CD4-positive, alpha-beta T cell treated with Interleukin-6 at 100 ng/mL for 8 hours (primary cell): ENCODE measurements at places on chromosomes 3 and 15.

- DNase-seq: no peak
Measured at GRCh38 chr3:4322635-4323034, 19.5 kb downstream of the SETMAR start.

- no peak for DNase-seq
Measured at GRCh38 chr3:15601046-15601398, 347 bp downstream of the HACL1 start.

DNA sequence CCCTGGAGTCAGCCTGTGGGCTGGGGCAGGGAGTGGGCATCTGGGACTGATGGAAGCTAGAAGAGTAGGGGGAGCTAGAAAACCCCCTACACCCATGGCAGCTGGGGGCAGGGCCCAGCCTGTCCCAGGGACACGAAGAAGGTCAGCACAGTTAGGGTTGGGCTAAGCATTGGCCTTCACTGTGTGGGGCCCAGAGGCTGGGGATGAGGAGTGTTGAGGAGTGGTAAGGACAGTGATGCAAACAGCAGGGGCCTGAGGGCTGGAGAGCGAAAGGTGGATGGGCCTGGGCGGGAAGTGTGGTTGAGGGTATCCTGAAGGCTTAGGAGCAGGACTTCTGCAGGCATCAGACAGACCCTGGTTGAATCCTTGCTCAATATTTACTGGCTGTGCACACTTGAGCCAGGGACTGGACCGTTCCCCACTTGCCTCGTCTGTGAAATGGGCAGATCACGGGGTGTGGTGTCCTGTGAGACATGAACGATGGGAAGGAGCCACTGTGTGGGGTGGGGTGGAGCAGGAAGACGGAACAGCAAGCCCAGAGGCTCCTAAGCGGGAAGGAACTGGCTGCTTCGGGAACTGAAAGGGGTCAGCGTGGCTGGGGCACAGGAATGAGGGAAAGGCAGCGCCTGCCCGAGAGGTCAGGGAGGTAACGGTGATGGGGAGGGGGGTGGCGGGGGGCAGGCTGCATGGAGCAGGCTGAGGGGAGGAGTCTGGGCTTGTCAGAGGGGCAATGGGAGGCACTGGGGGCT is 7.3 kb downstream of the PRKCD start:
- no peak for DNase-seq

DNA sequence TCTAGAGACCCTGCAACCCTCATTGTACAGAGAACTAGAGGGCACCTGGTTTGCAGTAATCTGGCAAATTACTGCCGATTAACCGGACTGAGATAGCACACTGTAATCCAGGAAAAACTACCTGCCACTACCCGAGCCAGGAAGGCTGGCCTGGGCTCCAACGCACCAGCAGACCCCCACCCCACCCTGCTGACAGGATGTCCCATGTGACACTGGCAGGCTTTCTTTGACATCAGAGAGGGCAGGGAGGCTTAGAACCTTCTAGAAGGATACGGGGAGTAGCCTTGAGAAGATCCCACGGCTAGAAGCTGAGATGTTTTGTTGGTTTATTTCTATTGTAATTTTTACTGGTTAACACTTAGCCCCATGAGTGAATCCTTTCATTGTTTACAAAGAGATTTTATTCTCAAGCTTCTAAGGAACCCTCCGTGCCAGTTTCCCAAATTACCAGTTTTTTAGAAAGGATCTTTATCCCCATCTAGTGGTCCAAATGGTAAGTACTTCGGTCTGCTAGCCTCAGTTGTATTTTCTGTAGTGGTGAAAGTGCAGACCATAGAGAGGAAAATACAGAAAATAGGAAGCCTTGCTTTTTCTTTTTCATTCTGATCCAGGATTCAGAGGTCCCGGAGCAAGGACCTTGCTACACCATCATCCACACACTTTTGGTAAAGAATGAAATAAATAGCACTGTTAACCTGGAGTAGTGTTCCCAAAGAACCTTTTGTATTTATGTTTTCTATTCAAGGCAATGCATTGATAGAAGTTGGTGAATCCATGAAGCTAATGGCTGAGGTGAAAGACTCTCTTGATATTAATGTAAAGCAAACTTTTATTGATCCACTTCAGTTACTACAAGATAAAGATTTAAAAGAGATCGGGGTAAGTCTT is 81.9 kb upstream of the ADAMTSL3 start:
- no peak for DNase-seq

- no peak for DNase-seq
Measured at GRCh38 chr3:107943786-107944523, 146.9 kb downstream of the CD47 start.

GRCh38 chr3:166100730-166101129 is 263.5 kb upstream of the BCHE start:
- no peak for DNase-seq

DNA sequence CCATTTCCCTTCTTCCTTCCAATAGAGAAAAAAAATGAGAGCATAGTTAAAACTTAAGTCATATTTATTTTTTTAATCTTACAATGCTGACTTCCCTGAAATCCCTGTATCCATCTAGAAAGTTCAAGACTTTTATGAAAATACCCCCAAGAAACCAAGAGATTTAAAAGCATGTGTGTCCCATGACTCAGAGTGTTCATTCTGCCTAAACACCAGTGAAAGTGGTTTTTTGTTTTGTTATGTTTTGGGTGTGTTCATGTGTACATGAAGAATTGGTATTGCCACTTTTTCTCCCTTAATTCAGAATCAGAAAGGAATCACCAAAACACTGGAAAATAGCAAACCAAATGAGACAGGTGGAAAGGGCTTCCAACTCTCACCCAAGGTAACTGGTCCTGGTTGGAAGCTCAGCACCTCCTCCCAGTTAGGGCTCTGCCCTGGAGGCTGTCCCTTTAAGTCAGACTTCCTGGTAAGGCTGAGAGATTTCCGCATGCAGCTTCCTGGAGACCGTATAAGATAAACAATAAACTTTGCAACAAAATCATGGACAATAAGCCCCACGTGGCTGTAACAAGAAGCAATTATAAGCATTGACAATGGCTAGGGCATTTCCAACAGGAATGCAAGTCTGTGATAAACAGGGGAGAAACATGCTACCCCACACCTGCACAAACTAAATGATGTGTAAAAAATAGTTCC is 121.9 kb upstream of the ARHGEF3 start:
- DNase-seq: peak; percentile 67

- DNase-seq: peak; percentile 25
Measured at GRCh38 chr15:74869726-74870407, 3.3 kb downstream of the SCAMP2 start.

GRCh38 chr3:117303443-117303842 is 593.9 kb downstream of the TUSC7 start:
- no peak for DNase-seq

DNA sequence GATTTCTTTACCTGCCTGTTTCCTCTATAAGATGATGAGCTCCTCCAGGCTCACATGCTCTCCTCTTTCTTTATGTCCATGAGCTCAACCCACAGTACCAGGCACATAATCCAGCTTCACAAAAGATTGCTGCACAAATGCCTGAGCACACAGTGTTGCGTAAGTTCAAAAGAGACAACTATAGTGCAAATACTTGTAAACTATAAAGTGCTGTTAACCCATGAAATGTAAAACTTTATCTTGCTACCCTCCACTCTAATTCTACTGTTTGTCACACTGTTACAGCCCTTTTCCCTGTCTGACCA is 101.0 kb upstream of the LPP start:
- DNase-seq: no peak

- DNase-seq: no peak
Measured at GRCh38 chr3:3177861-3178497, 1.5 kb downstream of the CRBN start.
